Suprapubic skin (tissue), 4 donors: ENCODE measurements at places on chromosomes 7 and 10. TPM values are rescaled to one million over a fixed set of nuclear protein-coding genes. Genes with fewer than 3 reads are reported as not detected.

GRCh38 chr10:126321440-126321839 is 66.8 kb downstream of the ADAM12 start:
- no peak for DNase-seq

- peak; percentile 79 for DNase-seq
Measured at GRCh38 chr10:59362959-59363381, 621 bp upstream of the FAM13C start.

DNA sequence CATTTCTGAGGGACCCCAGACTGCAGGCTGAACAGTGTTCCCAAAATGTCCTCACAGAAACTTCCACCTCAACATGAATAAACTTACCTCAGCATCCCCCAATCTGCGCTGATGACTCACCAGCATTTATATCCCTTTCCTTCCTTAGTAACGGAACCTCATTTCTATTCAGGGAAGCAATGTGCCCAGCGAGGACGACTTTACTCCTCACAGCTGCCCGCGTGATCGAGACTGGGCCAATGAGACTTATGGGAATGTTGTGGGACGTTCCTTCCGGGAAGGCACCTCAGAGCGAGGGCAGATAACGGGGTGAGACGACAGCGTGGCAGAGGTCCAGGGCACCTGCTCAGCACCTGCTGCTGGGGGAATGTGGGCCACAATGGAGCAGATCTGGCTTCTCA is 73.1 kb upstream of the CAMK2B start:
- DNase-seq = no peak

- DNase-seq = peak; percentile 53
Measured at GRCh38 chr7:1667566-1668395, 2.3 kb upstream of the ELFN1 start.

DNA sequence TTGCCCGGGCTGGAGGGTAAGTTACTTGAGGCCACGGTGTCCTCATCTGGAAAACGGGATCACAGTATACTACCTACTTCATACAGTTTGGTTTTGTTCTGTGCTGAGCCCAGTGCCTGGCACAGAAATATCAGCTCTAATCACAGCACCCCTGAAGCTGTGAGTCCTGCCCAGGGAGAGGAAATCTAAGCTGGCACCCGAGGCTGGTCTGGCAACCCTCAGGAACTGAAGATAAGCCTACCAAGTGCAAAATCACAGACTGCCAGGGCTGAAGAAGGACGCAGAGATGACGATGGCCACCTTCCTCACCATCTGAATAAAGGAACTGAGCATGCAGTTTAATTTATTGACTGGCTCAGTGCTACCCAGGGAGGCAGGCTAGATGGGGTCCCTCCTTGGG is 7.7 kb upstream of the TMEM120A start:
- no peak for DNase-seq

DNA sequence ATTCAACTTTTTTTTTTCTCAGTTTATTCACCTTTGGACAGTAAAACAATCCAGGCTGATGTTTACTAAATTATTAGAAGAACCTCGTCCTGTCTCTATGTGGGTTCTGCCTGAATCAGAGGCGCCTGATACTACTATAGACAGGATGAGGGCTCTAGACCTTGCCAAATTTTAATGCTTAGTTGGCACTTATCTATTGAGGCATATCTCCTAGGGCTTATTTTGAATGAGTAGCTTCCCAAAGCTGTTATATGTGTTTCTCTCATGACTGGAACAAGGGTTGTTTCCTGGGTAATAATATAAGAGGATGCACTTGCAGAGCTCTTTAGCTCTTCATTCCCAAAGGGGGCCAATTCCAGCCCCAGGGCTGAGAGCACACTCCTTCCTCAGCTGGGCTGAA is 23.6 kb downstream of the HECW1 start:
- no peak for DNase-seq

GRCh38 chr7:27031289-27032172 is 64.3 kb downstream of the HOXA1 start:
- no peak for DNase-seq

- DNase-seq = no peak
Measured at GRCh38 chr10:125691160-125691981, 8.4 kb upstream of the TEX36 start.

UCN3 gene
- total RNA-seq = not detected

HDAC9 gene
- total RNA-seq = 4.1 TPM
